Mesothelial cell of epicardium (in vitro differentiated cells): ENCODE measurements at places on chromosomes 16 and 17. TPM values are rescaled to one million over a fixed set of nuclear protein-coding genes. Genes with fewer than 3 reads are reported as not detected.
A peak's percentile ranks its signal among the peaks of the same experiment; 100 is the strongest.

The UTS2R gene
- 6.1 to 7.6 TPM (median 6.5 TPM) in 3 replicates for total RNA-seq

DNA sequence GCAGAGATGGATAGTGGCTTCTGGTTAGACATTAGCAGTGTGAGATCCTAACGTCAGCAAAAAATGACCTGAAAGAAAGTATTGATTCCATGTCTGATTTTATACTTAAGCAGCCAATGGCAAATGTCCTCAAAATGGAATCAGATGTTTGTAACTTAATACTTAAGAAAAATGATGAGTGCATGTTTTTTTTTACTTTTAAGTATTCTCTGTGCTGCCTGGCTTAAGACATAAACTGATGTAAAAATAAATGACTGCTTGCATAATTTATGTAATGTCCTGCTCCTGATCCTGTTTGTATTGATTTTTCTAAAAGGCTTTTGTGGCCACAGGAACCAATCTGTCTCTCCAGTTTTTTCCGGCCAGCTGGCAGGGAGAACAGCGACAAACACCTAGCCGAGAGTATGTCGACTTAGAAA, 7.4 kb downstream of the CBFB start:
- no peak for DNase-seq
- H3K27ac ChIP-seq = no peak overlapping the region
- H3K4me1 ChIP-seq = peaks cover 13% of the 10 kb centered on the region
- H3K36me3 ChIP-seq = peaks cover 17% of the 10 kb centered on the region
- no peaks in the 10 kb centered on the region for H3K27me3 ChIP-seq

The THRA gene
- 42.4 to 44.3 TPM (median 43.6 TPM) in 3 replicates for total RNA-seq

The SRSF1 gene
- total RNA-seq = 258 to 267 TPM (median 264 TPM) in 3 replicates

The SLC38A8 gene
- total RNA-seq = not detected in 3 replicates

DNA sequence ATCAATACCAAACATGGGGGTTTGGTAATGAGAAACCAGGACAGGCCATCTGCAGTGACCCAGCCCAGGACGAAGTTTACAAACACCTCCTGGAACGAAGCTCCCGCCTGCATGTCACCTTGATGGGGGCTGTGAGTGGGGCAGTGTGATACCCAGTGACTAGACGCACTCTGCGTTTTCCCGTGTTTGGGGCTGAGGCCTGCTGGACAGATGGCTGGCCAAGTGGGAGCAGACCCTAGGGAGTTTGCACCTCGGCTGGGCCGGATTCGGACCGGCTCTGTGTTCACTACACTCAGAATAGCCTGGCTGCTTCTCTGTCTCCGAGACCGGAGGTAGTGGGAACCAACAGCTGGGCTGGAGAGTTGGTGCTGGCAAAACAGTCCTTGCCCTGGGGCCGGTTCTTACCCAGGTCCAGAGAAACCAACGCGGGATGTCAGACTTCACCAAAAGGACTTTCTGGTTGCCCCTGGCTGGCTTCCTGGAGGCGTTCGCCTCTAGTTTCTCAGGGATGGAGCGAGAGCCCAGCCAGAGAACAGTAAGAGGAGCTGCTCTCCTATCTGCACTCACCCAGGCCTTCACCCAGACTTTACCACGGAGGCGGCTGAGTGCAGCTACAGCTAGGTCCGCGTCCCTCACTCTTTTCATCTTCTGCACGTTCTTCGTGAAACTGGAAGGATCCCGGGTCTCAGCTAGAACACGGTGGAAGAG, 20.4 kb downstream of the CARHSP1 start:
- H3K36me3 ChIP-seq = peaks cover 34% of the 10 kb centered on the region
- H3K27ac ChIP-seq = peak overlapping the region; percentile 16
- H3K4me3 ChIP-seq = no peak overlapping the region
- no peaks in the 10 kb centered on the region for H3K4me1 ChIP-seq

GRCh38 chr16:35506018-35506897, 2046.8 kb downstream of the TP53TG3F start:
- no peak overlapping the region for H3K4me3 ChIP-seq
- no peak overlapping the region for H3K27ac ChIP-seq
- H3K27me3 ChIP-seq = no peaks in the 10 kb centered on the region
- H3K4me1 ChIP-seq = no peaks in the 10 kb centered on the region

The NPW gene
- total RNA-seq = 14.0 to 16.1 TPM (median 15.4 TPM) in 3 replicates

- H3K4me1 ChIP-seq = no peaks in the 10 kb centered on the region
- no peak overlapping the region for H3K27ac ChIP-seq
- no peak overlapping the region for H3K4me3 ChIP-seq
- peaks cover 2% of the 10 kb centered on the region for H3K36me3 ChIP-seq
Measured at GRCh38 chr16:68719993-68720489, 17.1 kb upstream of the CDH1 start.

GRCh38 chr17:32529604-32530003, 42.8 kb downstream of the CDK5R1 start:
- DNase-seq = no peak
- H3K36me3 ChIP-seq = peaks cover 8% of the 10 kb centered on the region
- no peak overlapping the region for H3K27ac ChIP-seq

GRCh38 chr16:4591191-4591590, 23.5 kb downstream of the UBALD1 start:
- H3K36me3 ChIP-seq = no peaks in the 10 kb centered on the region
- H3K27ac ChIP-seq = no peak overlapping the region
- DNase-seq = no peak
- H3K4me3 ChIP-seq = no peak overlapping the region

GRCh38 chr16:68992521-68992920, 112.9 kb upstream of the HAS3 start:
- H3K27ac ChIP-seq = no peak overlapping the region
- peaks cover 4% of the 10 kb centered on the region for H3K4me1 ChIP-seq
- H3K4me3 ChIP-seq = no peak overlapping the region
- no peak for DNase-seq

The MT3 gene
- not detected in 3 replicates for total RNA-seq
